Bronchus fibroblast of lung (primary cell): ENCODE measurements at places on chromosomes 2 and 18. TPM values are rescaled to one million over a fixed set of nuclear protein-coding genes. Genes with fewer than 3 reads are reported as not detected.

APCDD1 gene
- 2.2 and 3.5 TPM in 2 replicates for total RNA-seq

SERPINB3 gene
- not detected in 2 replicates for total RNA-seq

ATRAID gene
- total RNA-seq, result 224 and 227 TPM in 2 replicates

SPC25 gene
- 12.9 and 14.8 TPM in 2 replicates for total RNA-seq

ASB18 gene
- not detected in 2 replicates for total RNA-seq

PRSS56 gene
- not detected in 2 replicates for total RNA-seq

METTL4 gene
- 5.5 and 6.9 TPM in 2 replicates for total RNA-seq

COL5A2 gene
- 182 and 192 TPM in 2 replicates for total RNA-seq

CABLES1 gene
- 1.5 and 1.8 TPM in 2 replicates for total RNA-seq

MC2R gene
- not detected in 2 replicates for total RNA-seq
